Foreskin fibroblast (primary cell): ENCODE measurements at places on chromosomes 7 and 10.

DNA sequence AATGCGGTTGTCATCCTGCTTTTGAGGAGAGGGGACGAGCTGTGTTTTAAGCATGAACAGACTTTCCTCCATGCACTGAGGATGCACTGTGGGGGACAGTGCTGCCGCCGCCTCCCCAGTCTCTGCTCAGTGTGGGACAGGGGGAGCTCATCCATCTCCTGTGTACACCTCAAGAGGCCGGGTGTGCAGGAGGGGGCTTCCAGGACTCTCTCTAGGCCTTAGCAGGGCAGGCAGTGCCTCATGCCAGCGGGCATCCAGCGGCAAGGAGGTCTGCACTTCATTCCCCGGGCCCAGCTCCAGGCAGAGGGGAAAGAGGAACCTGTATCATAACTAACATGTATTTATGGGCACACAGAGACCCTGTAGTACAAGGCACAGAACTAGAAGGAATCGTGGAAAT is 89.7 kb downstream of the DIP2C start:
- no peak for DNase-seq

DNA sequence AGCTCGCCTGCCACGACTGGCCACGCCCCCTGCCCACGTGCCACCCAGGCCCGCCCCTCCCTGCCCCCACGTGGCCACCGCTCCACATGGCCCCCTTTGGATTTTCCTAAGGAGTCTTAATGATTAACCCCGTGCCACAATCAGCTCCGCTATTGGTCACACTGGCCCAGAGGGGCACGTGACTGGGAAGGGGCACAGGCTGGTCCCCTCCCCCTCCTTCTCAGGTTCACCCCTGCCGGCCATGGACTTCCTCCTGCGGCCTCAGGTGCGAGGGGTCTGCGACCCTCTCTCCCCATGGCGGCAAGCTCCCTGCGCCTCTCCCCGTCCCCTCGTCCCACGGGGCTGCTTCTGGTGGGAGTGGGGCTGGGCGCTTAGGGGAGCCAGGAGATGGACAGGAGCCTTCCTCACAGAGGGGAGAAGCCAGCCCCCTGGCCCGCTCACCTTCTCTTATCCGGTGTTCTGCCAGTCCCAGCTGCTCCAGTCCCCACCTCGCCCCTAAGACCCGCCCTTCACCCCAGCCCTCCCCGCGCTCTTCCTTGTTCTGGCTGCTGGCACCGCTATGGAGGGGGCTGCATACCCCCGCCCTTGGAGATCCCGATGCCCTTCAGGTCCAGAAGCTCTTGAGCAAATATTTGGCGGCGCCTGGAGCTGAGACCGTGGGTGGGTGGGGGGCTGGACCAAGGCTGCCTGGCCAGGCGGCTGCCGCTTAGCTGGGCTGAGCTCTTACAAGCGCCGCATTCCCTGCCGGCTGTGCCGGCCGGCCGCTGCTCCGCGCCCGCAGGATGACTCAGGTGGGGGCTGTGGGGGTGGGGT is 3.2 kb downstream of the SLC4A2 start:
- no peak for DNase-seq

- DNase-seq: no peak
Measured at GRCh38 chr7:55521512-55521911, 50.8 kb downstream of the VOPP1 start.

GRCh38 chr10:43348511-43349312 is 22.7 kb upstream of the FXYD4 start:
- peak; percentile 57 for DNase-seq

GRCh38 chr10:113504423-113504822 is 48.4 kb upstream of the HABP2 start:
- no peak for DNase-seq

GRCh38 chr10:117165538-117166417 is 27.7 kb upstream of the VAX1 start:
- DNase-seq: peak; percentile 78

DNA sequence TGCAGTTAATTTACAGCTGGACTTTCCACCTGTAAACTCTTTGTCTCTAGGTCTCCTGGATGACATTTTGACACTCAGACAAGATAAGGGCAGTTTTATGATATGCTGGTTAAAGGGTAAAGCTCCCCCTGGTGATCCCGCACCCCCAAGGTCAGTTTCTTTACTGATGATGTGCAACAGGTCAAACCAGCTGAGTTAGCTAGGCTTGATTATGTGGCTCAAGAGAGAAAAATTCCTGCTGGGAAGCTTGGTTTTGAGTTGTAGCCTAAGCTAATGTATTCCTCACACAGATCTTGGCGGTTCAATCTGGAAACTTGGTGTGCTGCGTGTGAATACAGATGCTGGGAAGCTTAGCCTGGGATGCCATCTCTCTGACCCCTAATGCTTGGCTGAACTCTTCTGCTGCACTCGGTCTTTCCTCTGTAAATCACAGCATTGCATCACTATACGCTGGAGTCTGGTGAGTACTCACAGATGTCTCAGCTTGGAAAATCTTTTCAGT is 11.4 kb upstream of the AKR1D1 start:
- DNase-seq: peak; percentile 14

DNA sequence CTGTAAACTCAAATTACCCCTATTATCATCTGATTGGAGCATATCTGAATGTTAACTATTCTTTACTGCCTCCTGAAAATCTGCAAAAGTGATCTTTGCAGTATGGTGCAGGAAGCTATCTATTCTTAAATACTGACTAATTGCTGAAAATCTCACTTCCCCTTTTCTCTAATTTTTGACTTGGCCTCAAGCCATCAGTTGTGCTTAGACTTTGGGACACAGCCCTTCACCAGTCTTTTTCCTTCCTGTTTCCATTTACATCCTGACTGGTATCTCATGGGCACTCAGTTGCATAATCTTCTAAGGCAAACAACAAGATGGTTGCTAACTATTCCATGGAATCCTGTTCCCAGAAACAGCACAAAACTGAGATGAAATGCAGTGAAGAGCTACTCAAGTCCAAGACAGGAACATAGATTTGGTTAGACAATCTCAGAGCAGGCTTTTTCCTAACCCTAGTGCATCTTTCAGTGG is 228.5 kb downstream of the SORCS1 start:
- DNase-seq: no peak

DNA sequence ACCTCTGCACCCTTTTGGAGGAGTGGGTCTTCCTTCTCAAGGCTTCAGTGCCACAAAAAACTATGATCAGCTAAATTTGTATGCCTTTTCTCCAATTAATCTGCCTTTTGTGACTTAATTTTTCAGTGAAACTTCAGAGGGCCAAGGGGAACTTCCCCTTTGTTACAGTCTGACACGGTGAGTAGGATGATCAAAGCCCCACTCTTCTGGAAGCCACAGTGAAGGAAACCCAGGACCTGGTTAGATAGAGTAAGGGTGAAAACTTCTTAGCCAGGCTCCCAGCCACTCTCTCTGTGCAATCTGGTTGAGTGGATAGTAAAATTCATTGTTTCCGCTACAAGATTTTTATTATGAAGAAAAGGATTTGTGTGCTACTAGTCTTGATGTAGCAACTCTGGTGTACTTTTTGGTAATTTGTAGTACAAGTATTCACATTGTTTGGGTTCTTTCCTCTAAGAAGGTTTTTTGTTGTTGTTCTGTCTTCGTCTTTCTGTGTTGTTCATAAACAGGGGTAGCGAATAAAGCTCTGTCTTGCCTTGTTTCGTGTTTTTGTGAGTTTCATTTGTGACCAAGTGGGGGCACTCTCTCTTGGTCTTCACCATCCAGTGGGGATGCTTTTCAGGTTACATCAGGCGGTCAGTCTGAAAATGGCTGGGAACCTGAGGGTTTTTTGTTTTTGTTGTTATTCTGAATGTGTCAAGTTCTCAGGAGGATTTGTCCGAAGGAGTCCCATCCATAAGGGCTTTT is 268.5 kb upstream of the NPSR1 start:
- DNase-seq: no peak

DNA sequence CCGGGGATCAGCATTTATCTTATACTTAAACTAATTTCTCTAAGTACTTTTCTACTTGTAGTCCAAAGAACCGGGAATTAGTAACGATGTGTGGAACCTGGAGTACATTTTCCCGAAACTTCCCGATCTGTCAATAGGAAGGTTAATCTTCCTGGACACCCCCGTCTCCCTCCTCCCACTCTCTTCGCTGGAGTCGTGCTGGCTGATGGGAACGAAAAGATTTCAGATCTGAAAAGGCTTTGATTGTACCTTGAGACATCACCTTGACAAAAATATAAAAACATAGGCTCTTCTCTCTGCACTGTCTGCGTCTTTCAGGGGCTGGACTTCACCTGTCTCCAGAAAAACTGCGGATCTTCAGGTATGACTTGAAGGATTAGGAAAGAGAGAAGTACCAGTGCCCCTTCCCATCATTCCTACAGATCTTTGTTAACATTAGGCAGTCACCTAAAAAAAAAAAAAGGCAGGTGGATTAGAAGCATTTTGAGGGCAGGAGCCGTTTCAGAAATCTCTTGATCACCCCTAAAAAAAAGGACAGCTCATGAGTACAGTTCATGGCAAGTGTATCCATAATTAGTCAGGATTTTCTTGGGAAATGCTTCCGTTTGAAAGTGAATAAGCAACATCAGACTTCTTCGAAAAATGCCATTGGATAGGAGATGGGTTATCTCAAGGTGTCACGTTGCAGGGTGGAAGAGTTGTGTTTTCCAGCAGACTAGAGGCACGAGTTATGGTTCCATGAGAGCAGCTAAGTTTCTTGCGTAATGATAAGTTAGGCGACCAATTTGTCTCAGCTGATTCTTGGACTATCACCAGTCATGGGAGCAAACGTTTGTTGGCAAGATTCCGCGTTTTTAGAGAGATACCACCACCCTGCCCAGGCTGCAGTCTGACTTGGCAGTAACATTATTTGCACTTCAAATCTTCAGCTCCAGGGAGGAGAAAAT is 7.8 kb upstream of the BAMBI start:
- no peak for DNase-seq

DNA sequence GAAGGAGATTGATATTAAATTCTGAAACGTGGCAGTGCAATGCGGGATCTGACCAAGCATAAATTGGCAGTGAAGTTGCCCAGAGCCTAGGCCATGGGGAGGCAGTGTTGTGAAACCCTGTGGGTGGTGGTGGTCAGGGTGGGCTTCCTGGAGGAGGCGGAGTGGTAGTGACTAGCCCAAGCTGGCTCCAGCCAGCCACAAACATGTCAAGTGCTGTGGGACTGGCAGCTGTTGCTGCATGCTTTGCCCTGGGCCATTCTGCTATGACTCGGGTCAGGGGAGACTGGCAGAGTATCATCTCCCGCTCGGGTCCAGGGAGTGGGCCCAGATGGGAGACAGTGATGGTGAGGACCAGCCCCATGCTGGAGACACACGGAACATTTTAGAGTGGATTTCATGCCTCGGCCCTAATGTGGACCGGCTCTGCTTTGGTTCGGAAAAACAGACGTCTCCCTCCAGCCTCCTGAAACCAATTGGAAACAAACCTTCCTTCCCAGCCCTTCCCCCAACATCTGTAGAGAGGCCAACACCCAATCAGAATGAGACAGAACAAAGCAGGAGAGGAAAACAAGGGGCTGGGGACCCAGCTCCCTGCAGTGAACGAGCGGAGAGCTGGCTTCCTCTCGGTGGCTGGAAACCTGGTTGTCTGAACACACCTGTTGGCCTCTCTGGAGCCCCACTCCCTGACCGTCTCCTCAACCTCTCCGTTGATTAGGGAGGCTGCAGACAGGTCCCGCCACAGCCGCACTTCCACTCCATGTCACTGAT is 58.2 kb downstream of the TMEM270 start:
- no peak for DNase-seq

- DNase-seq: no peak
Measured at GRCh38 chr7:2542916-2543871, 12.1 kb downstream of the BRAT1 start.

GRCh38 chr10:103854686-103855391 is 537 bp downstream of the SH3PXD2A start:
- DNase-seq: no peak

DNA sequence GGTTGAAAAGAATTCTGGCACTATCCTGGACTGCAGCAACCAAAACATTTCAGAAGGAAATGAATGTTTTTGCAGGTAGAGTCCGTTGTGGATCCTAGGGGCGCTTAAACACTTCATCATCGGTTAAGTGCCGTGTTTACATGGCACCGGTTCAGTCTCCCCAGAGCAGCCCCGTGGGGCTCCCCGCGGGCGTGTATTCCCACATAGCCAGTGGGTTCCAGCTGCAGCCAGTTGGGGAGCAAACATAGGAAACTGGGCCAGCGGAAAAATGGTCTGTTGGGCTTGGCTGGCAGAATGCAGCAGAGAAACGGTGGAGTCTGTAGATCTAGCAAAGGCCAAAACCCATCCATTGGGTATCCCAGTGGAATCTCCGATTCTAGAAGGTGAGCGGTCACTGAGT is 113.0 kb upstream of the SH2B2 start:
- no peak for DNase-seq
